ENCODE measurements at places on chromosomes 6 and 20.

DNA sequence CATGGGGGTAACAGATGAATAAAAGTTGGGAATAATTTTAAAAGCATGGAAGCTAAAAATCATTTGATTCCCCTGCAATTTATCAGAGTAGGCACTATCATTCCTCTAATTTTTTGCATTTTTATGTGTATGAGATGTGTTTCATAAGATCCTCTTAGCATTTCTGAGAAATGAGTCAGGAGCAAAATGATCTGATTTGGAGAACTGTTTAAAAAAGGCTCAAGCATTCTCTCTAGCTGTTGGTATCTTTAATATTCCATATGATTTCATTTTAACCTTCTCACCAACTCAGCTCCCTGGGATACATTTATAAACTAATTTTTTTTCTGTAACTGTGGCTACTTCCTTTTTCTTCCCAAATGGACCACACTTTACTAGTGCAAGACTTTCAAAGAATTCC lies 60.9 kb downstream of the MCHR2 start:
- DNase-seq = peak; percentile 79

DNA sequence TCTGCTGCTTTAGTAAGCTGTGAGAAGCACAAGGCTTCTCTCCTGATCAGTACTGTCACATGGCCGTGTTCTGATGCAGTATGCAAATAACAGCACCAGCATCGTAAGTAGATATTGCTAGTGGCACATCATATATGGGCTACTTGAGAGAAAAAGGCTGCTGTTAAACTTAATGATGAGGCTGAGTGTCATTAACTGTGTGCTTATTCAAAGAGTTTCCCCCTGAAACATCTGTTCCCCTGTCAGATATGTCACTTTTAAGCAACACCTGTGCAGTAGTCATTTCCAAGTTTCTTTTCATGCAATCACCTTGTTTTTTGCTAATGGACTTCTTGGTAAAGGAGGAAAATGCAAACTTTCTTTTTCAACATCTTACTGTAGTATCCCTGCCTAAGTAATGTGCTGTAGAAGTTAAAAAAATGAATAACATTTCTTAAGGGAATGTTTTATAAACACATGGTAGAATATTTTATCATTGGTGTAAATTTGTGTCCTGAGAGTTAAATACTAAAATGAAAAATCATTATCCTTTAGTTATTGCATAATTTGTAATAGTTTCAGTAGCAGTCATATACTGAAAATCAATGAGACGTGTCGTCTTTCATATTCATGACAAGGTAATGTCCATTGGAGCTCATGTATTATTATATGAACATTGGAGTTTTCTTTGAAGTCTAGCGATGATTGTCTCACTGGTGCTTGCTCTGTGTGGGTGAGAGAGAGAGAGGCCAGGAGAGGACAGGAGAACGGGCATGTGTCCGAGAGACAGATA lies 366.3 kb downstream of the CDKAL1 start:
- no peak for DNase-seq

- no peak for DNase-seq
These were observed 11.1 kb upstream of the TCF15 start for GRCh38 chr20:621125-621756.

DNA sequence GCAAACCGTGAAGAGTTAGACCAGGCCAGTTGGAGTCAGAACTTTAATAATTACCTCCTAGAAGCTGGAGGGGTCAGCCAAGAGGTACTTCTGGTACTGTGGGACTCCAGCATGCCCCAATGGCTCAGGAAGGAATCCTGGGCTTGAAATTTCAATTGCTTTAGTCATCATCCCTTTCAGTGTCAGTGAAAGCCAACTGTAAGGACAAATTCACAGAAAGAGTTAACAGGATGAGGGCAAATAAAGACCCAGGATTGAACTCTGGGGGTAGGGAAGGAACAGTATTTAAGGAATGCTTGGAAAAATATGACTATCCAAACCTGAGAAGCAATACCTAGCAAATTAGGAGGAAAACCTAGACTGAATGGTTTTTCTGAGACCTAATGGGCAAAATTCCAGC lies 735.1 kb upstream of the MARCKS start:
- DNase-seq = peak; percentile 86

- DNase-seq = no peak
These were observed 70.8 kb downstream of the YTHDF1 start for GRCh38 chr20:63145156-63145555.

GRCh38 chr6:73177221-73177944 lies 47.9 kb downstream of the KHDC1L start:
- no peak for DNase-seq

- DNase-seq = no peak
These were observed 59.1 kb upstream of the NEDD9 start for GRCh38 chr6:11291582-11291981.

DNA sequence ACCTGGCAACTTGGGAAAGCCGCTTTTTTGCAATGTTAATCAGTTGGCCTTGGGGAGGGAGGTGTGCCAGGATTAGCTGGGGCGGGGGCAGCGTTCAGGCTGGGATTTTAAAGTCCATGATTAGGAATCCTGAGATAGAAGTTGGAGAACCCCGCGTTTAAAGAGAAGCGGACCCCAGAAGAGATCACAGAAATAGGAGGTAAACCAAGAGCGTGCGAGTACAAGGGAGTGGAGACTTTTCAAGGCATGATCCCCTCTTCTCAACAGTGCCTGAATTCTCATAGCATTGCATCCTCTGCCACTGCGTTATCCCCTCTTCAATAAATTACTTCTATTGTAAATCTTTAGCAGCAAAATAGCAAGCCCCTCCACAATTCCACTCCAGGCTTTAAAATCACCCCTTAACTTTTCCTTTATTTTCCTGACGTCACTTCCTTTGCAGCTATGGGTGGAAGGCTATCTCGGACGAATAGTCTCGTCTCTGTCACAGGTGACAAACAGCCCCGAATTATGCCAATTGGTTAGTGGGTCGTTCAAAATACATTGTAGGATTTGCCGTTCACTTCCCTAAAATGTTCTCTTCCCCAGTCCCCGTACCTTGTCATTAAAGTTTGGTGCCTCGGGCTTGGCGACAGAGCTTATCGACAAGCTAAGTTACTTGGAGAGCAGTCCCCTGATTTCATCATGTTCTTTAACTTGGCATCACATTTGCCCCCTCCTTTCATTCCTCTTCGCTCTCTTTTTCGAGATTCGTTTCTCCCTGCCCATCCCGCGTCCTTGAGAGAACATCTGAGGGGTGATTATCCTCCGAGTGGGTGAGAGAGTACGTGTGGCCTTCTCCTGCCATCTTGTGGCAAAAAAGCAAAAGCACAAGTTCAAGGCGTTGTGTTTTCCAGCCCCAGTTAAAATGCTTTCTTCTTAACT lies 17.1 kb downstream of the OR2B2 start:
- DNase-seq = peak; percentile 55

DNA sequence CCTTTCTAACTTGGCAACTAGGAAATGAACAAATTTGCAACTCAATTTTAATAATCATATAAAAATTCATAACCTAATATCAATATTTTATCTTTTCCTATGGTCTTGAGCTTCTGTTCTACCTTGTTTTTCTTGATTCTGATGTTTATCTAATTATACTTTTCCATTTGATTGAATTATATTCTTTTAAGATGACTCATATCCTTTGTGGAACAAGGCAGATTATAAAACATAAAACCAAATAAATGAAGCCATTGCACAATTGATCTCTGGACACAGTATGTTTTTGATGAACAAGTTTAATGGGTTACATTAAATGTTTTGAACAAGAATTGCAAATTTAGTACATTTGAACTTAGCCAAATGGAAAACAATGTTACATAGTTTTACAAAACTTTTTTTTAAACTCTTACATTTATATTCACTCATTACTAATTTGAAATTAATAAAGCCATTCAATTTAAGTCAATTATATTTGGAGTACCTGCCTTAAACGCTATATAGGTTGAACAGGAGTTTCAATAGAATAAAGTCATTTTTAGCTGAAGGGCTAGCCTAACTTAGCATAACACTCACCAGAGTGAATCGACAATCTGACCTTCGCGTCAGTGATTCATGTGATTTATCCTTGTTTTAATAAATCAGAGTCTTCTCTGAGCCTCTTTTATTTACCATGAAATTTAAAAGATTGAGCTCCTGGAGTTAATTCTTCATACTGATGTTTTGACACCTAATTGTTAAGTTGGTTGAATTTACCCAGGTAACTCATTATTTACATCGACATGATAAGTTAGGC lies 3.8 kb downstream of the NCOA7 start:
- DNase-seq = no peak

DNA sequence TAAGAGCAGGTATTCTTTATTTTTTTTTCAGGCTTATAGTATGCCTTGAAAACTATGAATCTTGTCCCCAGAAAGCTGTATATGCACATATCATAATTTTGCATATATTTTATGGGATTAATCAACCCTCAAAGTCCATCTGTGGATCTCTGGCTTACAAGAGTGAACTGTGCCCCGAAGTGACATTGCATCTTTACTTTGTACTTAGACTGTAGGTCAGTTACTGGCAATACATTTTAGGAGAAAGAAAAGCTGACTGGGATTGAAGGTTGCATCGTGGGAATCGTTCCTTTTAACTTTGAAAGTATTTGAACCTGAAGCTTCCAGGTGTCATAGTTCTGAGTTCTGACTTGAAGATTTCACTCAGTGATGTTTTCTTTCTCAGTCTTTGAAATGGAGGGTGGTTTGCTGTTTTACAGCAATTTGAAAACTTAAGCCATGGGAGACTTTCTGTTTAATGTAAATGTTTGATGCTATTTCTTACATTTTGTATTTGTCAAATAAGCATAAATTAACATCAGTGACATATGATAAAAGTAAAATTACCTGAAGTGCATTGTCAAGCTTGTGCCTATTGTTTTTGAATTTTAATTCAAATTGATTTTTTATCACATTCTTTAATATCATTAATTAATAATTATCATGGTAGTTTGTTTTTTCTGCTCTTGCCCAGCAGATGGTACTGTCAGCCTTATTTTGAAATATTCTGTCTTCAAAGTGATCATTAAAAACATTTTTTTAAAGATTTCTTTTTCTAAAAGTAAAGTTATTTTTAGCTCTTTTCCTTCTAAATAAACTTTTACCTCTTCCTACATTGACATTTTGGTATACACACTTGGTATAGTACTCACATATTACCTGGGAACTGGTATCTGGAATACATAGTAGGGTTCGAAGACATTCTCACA lies 29.0 kb downstream of the L3MBTL3 start:
- no peak for DNase-seq

DNA sequence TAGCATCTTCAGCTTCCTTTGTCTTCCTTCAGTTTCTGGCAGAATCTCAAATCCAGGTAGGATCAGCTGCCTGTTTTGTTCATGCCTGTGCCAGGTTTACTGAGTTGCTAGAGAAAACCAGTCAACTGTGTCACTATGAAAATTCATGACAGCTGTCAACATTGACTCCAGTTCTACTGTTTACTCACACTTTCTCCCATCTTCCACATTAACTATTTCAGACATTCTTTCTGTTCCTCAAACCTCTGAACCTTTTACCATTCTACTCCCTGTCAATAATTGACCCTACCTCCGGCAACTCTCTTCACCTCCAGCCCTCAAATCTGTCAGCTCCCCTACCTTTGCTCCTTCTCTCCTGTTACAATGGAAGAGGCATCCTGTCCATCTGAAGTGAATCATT lies 8.5 kb downstream of the ENPP4 start:
- DNase-seq = no peak

- DNase-seq = no peak
These were observed 16.4 kb downstream of the NFATC2 start for GRCh38 chr20:51526106-51526470.

Measured in fibroblast of skin of left biceps (primary cell).